ENCODE measurements at places on chromosomes 3 and 15. TPM values are rescaled to one million over a fixed set of nuclear protein-coding genes. Genes with fewer than 3 reads are reported as not detected.

DNA sequence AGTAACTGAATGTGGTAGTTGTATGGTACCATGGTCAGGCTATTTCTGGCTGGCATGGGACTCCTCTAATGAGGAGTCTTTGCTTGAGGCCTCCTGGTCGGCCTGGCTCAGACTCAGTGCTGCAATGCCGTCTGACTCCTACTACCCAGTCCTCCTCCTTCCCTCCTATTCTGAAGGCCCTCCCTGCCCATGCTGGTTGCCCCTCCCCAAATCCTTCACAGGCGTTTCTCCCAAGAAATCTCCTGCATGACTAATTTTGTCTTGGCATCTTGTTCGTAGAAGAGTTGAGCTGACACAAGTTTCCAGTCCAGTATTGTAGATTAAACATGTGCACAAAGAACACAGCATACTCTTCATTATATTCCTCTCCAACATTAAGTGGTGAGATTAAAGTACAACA, 115.5 kb downstream of the NFKBIZ start:
- no peak for DNase-seq

NLGN1 gene
- total RNA-seq = not detected

- DNase-seq = no peak
Measured at GRCh38 chr15:51667478-51667877, 13.8 kb upstream of the SCG3 start.

DNA sequence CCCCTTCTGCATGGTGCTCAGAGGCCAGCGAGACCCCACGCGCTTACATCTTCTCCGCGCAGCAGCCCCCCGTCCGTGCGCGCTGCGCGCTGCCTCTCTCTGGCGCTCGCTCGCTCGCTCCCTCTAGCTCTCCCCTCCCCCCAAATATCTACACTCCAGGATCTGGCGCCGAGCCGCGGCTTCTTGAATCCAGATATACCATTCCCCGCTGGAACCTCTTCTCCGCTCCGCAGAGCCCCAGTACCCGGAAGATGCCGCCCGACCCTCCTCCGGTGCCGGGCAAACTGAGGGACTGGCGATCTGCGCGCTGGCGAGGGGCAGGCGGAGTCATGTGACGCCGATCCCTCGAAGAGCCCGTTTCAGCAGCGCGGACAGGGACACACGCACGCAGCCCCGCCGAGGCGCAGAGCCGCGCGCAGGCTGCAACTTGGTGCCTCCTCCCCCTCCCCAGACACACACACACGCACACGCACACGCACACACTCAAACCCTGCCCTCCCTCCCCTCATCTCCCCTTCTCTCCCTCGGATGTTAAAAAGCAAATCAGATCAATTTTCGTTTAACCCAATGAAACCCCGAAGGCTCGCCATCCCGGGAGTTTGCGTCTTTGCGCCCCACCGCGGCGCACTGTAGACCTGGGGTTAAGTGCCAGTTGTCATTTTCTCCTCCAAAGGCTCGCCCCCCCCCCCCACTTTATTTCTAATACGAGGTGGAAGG, at the start of gene RASGRF1:
Gene RASGRF1, minus strand, starts transcription at position 294 of the 717 bp plus-strand sequence. Its CDS starts 282 bp downstream, at position 12.
- DNase-seq = no peak

DNA sequence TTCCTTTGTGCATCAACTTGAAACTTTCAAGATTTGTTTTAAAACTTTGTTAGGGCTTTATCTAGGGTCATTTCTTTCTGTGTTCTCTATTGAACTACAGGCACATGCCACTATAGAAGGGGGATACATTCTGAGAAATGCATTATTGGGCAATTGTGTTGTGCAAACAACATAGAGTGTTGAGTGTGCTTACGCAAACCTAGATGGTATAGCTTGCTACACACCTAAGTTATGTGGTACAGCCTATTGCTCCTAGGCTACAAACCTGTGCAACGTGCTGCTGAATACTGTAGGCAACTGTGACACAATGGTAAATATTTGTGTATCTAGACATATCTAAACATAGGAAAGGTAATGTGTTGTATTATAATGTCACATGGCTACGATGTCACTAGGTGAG, 33.0 kb upstream of the KLF13 start:
- no peak for DNase-seq

GATM gene
- 1.2 TPM for total RNA-seq

DNA sequence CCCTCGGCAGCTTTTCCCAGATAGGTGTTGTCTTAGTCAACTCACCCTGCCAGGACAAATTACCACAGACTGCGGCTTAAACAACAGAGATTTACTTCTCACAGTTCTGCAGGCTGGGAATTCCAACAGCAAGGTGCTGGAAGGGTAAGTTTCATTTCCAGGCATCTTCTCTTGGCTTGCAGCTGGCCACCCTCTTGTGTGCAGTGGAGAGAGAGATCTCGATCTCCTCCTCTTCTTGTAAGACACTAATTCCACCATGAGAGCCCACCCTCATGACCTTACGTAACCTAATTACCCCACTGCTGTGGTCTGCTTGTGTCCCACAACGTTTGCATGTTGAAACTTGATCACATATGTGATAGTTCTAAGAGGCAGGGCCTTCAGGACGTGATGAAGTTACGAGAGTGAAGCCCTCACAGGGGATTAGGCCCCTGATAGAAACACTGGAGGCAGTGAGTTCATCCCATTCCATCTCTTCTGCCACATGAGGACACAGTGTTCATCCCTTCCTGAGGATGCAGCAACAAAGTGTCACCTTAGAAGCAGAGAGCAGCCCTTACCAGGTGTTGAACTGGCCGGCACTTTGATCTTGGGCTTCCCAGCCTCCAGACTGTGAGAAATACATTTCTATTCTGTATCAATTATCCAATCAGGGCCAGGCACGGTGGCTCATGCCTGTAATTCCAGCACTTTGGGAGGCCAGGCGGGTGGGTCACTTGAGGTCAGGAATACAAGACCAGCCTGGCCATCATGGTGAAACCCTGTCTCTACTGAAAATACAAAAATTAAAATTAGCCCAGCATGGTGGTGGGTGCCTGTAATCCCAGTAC, 247.7 kb downstream of the PLCL2 start:
- no peak for DNase-seq

GRCh38 chr3:171156401-171157010, 130.0 kb upstream of the SLC2A2 start:
- DNase-seq = no peak

- DNase-seq = no peak
Measured at GRCh38 chr3:150376001-150376848, 31.9 kb upstream of the TSC22D2 start.

DNA sequence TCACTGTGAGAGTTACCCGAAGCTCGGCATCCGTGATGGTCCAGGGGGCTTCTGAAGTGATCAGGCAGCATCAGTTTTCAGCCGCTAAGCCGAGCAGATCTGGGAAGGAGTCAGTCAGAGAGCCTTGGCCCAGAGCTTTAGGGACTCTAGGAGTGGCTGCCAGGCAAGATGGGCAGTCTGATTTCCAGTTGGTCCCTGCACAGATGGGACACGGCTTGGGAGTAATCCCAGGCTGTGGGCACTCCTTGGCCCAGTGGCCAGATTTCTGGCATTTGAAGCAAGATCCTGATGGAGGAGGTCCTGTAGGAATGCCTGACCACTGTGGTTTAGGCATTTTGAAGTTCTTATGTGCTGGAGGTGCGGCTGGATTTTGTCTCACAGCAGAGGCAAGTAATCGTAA, 10.5 kb upstream of the IP6K2 start:
- DNase-seq = no peak

SLC51A gene
- total RNA-seq = not detected

PFN2 gene
- total RNA-seq = 3.2 TPM

DNA sequence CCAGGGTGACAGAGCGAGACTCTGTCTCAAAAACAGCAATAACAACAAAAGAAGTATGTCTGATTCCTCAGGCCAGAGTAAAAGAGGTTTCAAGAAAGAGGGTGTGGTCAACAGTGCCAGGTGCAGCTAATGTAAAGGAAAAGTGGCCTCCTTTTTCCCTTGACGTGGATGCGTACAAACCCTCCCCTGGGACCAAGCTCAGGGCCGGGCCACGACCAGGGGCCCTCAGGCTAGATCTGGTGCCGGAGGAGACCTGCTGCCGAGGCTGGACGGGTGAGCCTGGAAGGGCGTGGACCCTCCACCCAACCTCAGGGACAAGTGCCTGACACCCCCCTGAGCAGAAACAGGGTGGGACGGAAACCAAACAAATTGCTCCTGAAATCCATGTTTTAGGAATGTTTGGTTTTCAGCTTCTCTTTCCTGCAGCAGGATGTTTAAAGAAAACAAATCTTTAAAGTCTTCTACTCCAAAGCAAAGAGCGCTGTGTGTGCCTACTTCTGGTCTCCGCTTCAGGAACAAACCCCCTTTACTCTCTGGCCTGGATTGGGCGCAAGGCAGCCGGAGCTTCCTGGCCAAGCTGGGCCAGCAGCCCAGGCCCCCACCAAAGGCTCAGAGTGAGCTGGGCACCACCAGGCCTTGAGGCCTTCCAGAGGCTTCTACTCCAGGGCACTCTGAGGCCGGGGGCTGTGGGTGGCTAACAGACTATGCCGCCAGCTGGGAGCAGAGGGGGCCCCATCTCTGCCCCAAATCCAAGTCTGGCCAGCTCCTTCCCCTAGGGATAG, 21.4 kb downstream of the ZDHHC19 start:
- no peak for DNase-seq

DNA sequence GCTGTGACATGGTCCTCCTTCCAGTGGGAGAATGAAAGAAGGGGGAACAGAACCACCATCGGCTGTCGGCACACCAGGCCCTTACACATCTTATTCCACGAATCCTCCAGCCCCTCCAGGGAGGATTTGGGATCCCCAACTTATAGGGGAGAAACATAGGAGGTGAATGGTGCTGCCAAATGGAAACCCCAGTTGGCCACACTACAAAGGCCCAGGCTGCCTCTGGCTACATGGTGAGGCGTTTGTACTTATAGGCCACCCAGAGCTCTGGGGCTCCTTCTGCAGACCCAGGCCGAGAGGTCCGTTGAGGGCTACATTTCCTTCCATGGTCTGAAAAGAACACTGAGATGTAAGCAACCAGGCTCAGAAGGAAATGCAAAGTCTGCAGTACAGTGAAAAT, 12.0 kb downstream of the AMOTL2 start:
- DNase-seq = no peak

DNA sequence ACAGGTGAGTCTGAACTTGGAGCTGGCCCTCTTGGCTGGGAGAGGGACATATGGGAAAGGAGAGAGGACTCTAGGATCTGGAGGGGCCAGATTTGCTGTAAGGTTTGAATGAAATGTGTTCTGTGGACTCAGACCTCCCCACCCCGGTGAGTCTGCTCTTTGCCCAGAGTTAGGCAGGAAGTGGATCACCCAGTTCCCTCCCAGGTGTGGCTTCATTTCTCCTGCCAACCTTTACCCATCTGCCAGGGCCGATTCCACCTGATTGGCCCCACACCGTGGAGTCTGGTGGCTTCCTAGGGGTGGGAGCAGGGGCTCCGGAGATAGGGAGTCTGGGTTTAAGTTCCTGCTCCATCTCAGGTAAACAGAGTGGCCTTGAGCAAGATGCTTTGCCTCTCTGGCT, 25.5 kb downstream of the CD276 start:
- no peak for DNase-seq

DNA sequence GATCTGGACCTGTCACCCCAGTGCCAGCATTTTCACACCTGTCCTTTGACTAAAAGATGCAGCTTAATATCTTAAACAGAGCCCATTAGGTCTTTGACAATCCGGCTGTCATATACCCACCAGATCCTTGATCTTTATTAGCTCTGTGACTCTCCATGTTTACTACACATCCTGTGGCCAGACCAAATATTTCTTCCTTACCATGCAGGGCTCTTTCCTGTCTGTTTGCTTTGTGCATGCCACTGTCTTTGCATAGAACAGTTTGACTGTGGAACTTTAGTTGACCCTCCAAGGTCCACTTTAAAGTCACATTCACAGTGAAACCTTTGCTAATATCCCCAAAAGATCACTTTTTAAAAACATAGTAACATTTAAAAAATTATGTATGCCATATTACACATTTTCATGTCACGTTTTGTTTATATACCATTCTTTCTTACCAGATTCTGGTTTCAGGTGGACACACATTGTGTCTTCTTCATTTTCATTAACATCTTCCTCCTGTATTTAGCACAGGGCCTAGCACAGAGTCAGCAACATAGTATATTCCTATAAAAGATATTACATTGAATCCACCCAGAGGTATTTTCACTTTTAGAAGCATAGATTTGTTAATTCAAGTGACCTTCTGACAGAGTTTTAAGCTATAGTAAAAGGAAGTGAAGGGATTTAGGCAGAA, 95.8 kb downstream of the RAP2B start:
- no peak for DNase-seq

DNA sequence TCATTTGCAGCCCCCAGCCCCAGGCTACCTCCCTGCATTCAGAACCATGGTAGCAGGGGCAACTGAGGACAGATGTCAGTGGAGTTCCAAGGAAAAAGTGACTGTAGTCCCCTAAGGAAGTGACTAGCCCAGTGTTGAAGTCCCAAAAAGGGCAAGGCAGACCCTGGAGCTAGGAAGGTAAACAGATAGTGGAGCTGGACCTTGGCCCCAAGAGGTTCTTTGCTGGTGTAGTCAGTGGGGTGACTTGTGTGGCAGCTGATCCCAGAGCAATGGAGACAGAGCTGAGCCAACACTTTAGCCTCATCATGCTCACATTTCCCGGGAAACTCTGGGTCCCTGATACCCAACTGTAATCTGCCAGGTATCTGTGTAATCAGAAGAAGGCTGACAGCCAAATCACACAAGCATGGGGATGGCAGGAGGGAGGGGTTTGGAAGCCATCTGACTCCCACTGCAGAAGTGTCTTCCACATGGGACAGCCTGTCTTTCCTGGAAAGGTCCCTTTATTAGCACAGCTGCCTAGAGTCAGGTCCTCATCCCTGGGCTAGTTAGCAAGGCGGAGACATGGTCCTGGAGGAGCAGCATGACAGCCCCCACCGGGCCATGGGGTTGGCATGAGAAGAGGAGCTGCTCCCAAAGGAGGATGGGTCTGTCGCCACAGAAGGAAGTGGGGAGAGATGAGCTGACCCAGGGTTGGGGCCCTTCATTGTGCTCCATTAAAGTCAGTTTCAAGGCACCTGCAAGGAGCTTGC, 39.8 kb downstream of the PXYLP1 start:
- no peak for DNase-seq

DNA sequence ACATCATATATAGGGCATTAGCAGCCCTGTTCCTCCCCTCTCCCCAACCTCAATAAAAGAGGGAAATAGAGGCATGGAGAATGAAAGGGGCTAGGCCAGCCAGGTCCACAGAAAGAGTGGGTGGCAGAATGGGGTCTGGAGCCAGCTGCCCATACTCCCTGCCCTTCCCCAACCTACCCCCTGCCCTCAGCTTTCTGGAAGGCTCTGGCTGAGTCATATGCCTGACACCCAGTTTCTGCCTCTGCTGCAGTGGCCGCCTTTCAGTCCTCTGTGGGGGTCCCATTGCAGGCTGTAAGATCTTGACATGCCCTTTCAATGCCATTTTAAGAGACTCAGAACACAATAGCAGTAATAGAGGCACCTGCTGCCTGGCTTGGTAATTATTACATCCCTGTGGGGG, 95.7 kb downstream of the LINGO1 start:
- no peak for DNase-seq

DPPA4 gene
- 0.37 TPM for total RNA-seq

BFSP2 gene
- total RNA-seq = not detected

CKMT1B gene
- total RNA-seq = not detected

DNA sequence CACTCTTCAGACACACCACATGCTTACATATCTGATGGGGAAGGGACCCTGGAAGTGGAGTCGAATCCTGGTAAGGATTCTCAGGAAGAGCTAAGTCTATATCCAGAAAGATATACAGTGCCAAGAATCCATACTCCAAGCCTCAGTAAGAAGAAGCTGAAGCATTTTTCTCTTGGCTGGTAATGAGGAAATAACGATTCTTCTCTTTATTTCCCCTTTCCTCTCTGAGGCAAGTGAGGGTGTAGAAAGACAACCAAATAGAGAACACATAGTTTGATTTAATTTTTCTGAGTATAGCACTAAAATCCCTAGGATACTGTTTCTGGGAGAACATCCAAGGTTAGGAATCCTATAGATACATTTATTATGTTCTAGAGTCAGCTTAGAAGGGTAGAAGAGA, 857.3 kb downstream of the TUSC7 start:
- DNase-seq = no peak
